ENCODE measurements at places on chromosomes 1 and 21. TPM values are rescaled to one million over a fixed set of nuclear protein-coding genes. Genes with fewer than 3 reads are reported as not detected.

The GNAI3 gene
- total RNA-seq, result 2.2 TPM

The C8A gene
- total RNA-seq, result not detected

DNA sequence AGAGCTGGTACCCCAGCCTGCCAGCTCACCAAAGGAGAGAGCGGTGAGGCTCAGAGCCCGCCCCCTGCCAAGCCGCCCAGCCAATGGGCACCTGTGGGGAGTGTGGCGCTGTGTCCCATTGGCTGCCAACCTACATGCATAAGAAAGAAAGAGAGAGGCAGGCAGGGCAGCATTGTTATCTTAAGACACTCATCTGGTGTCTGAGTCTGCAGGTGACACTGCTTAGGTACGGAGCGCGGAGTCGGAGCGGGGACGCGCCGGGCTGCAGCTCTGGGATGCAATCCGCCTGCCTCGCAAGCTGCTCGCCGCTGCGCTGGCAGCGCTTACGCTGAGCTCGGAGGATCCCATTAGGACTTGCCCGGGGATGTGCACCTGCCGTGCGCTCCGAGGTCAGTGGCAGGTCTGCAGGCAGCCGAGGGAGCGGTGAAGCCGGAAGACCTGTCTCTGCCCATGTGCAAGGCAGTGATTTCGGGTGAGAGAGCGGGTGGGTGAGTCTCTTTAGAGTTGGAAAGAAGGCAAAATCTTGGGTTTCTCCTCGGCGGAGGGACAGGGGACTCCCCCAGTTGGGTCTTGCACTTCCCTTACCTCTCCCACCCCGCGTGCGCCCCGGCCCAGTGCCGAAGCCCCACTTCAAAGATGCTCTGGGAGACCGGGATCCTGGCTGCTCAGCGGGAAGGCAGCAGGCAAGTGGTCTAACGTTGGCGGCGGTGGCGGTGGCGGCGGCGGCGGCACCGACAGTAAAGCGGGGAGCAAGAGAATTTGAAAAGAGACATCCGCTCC lies at the start of gene BRINP2:
BRINP2 (plus strand) TSS at position 203 of the 780 bp plus-strand sequence. CDS start 58,919 bp downstream, outside the sequence.
- DNase-seq, result peak; percentile 70

- no peak for DNase-seq
Measured at GRCh38 chr1:218990019-218990418, 183.7 kb upstream of the LYPLAL1 start.

- peak; percentile 77 for DNase-seq
Measured at GRCh38 chr1:156709757-156710489, 4.5 kb upstream of the CRABP2 start.

GRCh38 chr1:104855550-104855949 lies 1105.9 kb downstream of the AMY1C start:
- no peak for DNase-seq

Data from left ventricle myocardium superior (tissue), 1 donor.